Activated CD4-positive, alpha-beta T cell treated with anti-CD3 and anti-CD28 coated beads for 24 hours (primary cell): ENCODE measurements at places on chromosomes 7 and 10.

- DNase-seq: no peak
These were observed 161.2 kb downstream of the SVIL start for GRCh38 chr10:29473406-29474100.

DNA sequence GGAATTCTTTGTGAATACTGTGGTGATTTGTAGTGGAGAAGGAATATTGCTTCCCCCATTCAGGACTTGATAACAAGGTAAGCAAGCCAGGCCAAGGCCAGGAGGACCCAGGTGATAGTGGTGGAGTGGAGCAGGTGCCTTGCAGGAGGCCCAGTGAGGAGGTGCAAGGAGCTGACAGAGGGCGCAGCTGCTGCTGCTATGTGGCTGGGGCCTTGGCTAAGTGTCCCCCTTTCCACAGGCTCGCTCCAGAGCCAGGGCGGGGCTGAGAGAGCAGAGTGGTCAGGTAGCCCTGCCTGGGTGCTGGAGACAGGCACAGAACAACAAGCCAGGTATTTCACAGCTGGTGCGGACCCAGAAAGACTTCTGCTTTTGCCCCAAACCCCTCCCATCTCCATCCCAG, 162.9 kb downstream of the EGFR start:
- DNase-seq: no peak

- no peak for DNase-seq
These were observed 104.3 kb upstream of the PLXNA4 start for GRCh38 chr7:132680590-132680989.

- DNase-seq: no peak
These were observed 3.6 kb upstream of the TMEM72 start for GRCh38 chr10:44907556-44907955.

DNA sequence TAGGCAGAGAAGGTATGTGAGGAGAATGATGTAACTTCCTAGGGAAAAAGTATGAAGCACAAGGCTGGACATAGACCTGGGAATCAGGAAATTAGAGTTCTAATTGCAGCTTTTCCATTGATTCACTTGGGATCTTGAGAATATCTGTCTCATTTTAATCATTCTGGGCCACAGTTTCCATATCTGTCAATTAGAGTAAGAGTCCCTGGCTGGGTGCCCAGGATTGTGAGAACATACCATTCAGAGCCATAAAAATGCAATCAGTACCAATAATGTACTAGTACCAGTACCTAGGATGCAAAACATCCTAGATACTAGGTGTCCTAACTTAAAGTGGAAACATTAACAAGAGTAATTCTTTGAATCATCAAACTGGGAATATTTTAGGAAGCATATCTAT, 29.6 kb downstream of the CAV1 start:
- no peak for DNase-seq

GRCh38 chr10:106705681-106706100, 458.8 kb downstream of the SORCS1 start:
- DNase-seq: peak; percentile 1

- DNase-seq: peak; percentile 26
These were observed 78.3 kb downstream of the ST8SIA6 start for GRCh38 chr10:17375936-17376584.

DNA sequence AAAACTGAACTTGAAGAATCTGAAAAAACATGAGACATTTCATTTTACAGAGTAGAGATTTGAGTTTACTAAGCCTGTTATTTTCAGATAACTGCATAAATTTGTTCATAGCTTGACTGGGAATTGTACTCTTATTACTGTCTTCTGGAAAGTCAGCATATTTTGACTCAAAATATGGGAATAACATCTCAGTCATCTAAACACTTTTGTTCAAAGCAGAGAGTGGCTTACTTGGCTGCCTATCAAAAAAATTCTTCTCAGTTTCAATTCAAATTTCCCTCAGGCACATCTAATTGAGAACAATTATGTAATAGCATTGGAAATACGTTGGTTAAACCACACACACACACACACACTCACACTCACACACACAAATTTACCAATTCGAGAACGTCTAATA, 384.6 kb downstream of the ARL4A start:
- DNase-seq: no peak

GRCh38 chr10:14415676-14416307, 85.1 kb upstream of the FRMD4A start:
- no peak for DNase-seq

DNA sequence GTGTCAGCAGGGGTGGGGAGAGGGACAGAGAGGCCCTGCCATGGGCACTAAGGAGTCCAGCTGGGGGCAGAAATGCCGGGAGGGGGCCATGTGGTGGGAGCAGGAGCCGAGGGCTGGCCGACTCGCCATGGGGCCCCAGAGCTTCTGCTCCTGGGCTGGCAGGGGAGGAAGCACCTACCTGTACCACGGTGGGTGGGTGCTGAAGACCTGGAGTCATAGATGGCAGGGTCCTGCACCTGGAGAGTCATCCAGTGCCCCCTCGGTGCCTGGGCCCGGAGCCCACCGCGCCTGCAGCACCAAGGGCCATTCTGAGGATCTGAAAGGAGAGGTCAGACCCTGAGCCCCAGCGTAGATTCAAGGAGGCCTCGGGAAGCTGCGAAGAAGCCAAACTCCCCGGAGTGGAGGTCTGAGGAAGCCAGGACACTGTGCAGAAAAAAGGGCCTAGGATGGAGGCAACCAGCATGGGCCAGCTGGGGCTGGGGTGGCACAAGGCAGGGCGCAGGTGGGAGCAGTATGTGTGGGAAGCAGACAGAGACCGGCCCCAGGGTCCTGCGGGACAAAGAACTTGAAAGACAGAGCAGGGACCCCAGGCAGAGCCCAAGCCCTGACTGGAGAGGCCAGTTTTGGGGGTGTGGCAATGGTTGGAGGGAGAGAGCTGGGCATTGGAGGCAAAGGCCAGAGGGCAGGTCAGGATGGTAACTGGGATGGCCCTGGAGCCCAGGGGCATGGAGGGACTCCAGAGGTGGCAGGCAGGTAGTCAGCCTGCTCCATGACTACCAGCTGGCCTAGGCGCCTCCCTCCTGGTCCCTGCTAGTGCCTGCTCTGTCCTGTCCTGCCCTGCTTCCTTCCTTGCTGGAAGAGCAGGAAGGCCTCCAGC, 26.7 kb upstream of the SMARCD3 start:
- DNase-seq: no peak

DNA sequence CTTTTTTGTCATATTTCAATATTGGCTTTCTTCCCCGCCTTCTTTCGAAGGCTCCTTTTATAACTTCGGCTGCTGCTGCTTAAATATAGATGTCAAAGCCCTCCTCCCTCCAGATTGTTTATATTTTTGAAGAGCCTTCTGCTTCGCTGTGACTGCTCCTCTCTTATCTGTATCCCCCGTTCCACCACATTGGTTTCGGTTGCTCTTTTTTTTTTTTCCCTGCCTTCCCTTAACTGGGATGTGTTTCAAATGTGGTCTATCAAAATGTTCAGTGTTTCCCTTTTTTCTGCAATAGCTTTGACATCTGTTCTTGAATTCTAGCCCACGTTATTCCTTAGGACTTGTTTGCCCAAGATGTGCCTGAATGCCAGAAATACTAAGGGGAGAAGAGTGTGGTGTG, 96.4 kb downstream of the CUX1 start:
- DNase-seq: no peak

GRCh38 chr10:23927576-23928325, 281.2 kb upstream of the KIAA1217 start:
- DNase-seq: no peak

DNA sequence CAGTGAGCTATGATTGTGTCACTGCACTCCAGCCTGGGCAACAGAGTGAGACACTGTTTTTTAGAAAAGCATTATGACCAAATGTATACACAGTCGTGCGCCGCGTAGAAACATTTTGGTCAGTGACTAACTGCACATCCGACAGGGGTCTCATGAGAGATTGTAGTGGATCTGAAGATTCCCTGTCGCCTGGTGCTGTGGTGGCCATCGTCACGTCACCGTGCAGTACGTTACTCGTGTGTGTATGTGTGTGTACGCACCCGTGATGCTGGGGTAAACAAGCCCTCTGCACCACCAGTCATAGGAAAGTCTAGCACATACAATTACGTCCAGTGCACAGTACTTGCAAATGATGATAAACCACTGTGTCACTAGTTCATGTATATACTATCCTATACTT, 109.4 kb downstream of the ELFN1 start:
- no peak for DNase-seq

GRCh38 chr7:30155481-30155880, 20.7 kb downstream of the MTURN start:
- no peak for DNase-seq

DNA sequence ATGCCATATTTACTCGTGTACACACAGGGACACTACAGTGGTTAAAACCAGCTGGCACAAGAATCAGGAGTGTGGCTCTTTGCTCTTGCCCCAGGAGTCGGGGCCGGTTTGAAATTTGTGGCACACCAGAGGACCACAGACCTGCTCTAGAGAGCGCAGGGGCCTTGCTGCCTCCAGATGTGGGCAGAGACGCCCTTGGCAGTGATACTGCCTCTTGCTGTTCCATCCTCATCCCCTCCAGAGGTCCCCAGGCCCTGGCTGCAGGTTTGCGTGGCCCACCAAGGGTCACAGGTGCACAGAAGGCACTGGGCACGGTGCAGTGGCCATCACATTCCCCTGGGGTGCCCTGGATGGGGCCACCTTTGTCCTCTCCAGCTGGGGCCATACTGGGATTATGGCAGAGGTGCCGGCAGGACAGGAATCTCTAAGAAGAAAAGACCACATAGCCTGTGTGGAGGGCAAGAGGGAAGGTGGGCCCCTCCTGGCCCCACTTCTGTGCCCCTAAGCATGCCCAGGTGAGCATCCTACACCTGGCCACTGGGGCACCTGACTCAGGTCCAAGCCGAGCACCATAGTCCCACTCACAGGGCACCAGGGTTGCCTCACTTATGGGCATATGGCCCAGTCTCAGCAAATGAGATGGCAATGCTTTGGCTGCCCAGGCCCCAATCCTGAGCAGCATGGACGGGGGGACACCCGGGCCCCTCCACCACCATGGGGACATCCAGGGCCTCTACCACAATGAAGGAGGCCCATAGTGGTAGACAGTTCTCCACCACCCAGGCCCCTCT, 45.6 kb downstream of the FOXL3 start:
- no peak for DNase-seq

DNA sequence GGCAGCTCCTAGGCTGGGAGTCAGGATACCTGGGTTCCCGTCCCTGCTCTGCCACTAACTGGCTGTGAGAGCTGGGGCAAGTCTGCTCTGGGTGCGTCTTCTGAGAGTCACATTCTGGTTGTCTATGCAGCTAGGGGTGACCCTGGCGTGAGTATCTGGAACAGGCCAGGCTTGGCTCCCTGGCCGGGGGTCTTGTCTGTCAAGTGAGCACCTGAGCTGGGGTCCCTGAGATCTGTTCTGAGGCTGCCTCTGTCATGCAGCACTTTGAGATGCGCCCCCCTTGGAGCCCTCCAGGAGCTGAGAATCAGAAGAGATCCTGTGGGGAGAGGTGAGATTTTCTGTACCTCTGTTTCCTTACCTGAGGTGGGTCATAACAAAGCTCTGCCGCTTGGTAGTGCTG, 7.5 kb downstream of the AGAP3 start:
- no peak for DNase-seq

- no peak for DNase-seq
These were observed 7.6 kb downstream of the LZTS2 start for GRCh38 chr10:101007099-101007711.

DNA sequence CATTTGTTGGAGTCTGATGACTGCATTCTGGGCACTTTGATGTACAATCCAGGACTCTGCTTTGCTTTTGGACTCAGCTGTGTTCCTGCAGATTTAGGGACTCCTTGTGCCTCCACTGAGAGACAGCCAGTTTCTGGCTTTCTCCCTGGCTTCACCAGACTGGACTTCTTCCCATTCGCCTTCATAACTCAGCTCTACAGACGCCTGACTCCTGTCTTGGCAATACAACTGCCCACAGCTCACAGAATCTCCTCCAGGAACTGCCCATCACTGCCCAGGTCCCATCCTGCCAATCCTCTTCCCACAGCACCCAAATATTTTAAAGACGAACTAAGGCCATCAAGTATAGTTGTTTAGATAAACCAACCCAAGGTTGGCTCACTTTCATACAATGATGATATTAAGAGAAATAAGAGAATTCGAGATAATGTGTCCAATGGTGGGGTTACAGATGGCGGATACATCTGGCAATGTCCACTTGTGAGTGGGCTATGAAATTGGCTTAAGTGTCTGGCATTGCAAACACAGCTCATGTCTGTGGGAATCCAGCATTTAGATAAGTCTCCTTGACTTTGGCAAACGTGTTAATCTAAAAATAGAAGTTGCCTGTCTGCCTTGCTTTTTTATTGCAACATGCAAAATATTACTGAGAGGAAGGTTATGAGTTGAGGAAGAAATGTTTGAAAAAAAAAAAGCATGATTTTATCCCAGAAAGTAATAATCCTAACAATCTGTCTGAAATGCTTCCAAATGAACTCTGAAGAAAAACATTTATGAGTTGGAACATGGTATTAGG, 95.1 kb downstream of the ITGA8 start:
- no peak for DNase-seq

DNA sequence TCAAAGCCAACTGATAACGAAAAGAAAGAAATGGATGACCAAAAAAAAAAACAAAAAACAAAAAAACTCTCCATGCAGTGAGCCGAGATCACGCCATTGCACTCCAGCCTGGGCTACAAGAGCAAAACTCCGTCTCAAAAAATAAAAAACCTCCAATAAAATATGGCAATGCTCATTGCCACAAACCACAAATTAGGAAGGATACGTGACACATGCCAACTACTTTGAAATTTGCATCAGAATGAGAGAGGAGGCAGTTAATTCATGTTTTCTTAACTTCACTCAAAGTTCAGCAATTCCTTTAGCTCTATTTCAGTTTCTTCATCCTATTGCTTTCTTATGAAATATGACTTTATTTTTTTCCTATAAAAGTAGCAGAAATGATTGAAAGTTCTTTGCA, 398.1 kb upstream of the C7orf33 start:
- no peak for DNase-seq

DNA sequence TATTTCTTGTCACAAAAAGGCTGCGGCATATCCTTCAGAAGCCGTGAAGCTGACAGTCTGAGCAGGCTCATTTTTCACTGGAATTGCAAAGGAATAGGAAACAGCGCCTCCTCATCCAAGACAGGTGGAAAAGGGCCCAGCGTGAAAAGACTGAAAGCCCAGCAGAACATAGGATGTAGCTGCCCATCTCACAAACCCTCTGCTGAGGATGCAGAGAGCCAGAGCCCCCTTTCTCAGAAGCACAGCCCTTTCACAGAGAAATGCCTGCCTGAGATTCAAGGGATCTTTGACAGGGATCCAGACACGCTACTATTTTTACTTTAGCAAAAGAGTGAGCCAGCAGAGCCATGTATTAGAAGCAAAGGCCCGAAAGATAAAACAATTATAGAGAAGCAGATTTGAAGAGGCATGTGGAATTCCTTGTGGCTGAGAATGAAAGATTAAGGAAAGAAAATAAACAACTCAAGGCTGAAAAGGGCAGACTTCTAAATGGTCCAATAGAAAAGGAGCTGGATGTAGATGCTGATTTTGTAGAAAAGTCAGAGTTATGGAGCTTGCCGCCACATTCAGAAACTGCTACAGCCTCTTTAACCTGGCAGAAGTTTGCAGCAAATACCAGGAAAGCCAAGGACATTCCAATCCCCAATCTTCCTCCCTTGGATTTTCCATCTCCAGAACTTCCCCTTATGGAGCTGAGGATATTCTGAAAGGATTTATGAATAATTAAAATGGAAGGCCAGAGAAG, 36.9 kb downstream of the GDI2 start:
- DNase-seq: no peak
